Right lobe of liver (tissue), 6 donors: ENCODE measurements at places on chromosomes 5 and 9.

DNA sequence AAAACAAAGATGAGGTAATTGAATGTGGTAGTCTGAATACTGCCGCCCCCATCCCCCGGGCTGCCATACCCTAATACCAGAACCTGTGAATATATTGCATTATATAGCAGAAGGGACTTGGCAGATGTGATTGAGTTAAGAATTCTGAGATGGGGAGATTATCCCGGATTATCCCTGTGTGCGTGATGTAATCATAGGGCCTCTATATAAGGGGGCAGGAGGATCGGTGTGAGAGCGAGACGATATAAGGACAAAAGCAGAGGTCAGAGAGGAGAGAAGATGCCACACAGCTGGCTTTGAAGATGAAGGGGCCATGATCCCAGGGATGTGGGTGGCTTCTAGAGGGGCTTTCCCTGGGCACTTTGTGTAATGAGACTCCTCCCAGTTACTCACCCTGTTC, 101.7 kb upstream of the TLE1 start:
- no peak for DNase-seq

- no peak for DNase-seq
Observed at GRCh38 chr5:124789104-124789605, 42.7 kb upstream of the ZNF608 start.

DNA sequence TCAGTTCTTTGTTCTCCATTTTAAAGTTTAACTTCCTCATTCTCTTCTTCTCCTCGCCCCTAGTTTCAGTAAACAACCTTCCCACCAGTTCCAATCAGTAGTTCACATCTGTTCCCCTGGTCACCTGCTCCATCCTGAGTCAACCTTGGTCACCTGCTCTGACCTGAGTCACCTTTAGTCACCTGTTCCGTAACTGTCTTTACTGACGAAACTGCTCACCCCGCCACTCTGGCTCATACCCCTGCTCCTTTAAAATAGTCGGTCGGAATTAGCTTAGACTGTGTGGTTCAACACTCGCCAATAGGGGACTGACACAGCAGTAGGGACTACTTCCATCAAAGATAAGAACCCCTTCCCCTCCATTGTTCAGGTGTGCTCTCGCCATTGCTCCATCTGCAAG, 76.3 kb upstream of the GPBP1 start:
- no peak for DNase-seq

DNA sequence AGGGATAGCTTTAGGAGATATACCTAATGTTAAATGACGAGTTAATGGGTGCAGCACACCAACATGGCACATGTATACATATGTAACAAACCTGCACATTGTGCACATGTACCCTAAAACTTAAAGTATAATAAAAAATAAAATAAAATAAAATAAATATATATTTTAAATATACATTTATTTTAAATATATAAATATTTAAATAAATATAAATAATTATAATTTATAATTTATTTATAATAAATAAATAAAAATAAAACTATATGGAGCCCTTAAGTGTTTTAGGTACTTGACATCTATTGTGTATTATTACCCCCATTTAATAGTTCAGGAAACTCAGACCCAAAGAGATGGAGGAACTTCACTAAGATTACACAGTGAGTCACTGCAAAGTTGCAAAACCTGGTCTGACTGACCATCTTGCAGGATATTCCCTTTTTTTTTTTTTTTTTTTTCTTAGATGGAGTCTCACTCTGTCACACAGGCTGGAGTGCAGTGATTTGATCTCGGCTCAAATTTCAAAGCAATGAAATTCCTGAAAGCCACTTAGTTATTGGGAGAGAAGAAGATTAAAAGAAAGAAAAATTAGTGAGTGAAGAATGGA, 5.8 kb upstream of the C5orf52 start:
- DNase-seq: no peak

DNA sequence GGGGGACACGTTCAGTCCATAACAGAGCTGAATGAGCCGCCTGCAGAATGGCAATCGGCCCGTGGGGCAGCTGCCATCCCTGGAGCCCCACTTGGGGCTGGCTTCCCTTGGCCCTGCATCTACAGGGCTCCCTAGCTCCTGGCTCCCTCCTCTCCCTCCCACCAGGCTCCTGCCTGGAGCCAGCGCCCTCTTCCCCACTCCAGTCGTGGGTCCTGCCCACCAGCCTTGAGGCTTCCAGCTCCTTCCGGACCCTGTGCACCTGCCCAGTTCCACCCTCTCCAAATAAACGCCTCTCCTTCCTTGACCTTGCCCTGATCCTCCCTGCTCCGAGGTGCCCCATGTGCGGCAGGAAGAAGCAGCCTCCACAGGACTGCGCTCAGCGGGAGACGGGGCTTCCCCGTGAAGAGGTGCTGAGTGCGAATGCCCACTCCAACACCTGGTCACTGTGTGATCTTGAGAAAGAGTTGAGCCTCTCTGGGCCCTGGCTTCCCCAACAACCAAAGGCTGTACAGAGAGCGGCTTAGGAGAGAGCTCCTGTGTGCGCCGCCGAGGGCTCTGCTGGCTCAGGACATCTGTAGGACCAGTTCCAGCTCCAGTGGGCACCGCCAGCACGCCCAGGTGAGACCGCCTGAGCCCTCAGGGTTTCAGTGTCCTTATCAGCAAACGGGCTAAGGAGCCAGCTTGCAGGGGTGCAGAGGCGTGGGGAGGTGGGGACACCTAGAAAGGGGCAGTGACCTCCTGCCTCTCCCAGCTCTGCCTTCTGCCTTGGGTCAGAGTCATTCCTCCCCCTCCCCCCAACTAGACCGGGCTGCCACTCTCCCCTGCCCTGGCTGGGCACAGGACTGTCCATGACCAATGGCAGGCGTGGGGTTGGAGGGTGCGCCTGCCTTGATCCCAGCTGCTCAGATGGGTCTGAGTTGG, 12.1 kb downstream of the C9orf50 start:
- DNase-seq: no peak

GRCh38 chr5:179264783-179265513, 80.3 kb downstream of the ADAMTS2 start:
- peak; percentile 46 for DNase-seq

- no peak for DNase-seq
Observed at GRCh38 chr9:80507611-80508010, 935.8 kb downstream of the TLE4 start.

- DNase-seq: no peak
Observed at GRCh38 chr9:103755441-103755840, 338.7 kb upstream of the SMC2 start.

GRCh38 chr5:83802686-83803085, 82.0 kb upstream of the HAPLN1 start:
- DNase-seq: no peak

DNA sequence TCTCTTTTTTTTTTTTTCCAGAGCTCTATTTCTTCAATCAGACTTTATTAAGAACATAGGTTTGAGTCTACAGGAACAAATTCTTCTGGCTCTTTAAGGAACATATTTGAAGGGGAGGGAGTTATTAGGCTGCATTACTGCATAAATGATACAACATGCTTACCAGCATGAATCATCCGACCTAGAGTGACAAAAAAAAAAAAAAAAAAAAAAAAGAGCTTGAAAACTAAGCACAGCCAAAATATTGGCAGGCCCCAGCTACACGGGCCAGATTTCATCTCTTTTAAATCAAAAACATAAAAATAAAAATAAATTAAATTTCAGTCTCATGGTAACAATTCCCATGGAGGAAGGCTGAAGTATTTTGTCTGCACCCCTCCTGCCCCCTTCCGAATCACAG, 26.3 kb downstream of the MSX2 start:
- DNase-seq: no peak

DNA sequence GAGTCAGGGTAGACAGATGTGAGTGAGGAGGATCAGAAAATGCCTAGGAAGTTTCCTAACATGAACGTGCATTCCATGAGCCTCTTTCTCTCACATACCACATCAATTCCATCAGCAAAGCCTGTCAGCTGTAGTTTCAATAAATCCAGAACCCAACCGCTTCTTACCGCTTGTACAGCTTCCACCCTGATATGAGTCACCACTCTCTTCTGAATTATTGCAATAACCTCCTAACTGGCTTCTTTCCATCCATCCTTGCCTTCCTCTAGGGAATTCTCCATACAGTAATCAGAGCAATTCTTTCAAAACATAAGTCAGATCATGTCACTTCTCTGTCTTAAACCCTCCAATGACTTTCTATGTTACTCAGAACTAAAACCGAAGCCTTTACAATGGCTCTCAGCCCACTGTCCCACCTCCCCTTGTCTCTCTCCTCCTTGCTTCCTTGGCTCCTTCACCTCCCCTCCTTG, 8.1 kb upstream of the RAD23B start:
- no peak for DNase-seq

DNA sequence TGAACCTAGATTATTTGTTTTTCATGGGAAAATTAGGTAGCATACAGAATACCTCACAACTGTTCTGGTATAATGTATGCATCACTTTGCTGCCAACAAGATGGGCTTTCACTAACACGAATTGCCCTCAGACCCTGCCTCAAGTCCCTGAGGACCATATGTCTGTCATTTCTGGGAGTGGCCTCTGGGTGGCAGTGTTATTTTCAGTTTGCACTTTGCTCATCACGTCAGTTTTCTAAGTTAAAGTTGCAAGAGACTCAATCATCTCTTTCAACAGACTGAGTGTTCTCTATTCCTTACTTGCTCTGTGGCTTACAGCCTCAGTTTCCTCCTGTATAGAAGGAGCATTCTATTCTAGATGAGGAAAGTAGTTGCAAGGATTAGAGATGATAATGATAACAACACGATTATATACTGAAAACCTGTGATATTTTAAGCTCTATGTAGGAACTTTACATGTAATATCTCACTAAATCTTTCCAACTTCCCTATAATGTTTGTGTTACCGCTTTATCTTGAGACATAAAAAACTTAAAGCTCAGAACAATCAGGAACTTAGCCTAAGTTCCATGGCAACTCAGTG, 55.7 kb downstream of the TSSK1B start:
- peak; percentile 61 for DNase-seq

GRCh38 chr5:166014256-166014655, 2277.2 kb upstream of the WWC1 start:
- no peak for DNase-seq

DNA sequence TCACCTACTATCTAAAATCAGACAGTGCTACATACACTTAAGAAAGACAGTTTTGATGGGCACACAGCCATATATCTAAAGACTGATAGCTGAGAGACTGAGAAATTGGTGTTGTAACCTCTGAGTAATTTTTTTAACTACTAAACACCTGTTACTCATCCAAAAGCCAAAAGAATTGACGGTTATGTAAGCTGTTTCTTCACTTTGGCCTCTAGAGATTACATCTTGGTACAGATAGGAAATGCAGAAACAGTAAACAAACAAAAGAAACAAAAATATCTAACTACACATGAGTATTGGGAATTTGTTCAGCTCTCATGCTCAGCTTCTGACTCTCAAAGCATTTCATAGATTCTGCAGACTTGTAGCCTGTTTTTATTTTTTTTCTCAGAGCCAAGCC, 152.1 kb upstream of the GAS1 start:
- no peak for DNase-seq

- no peak for DNase-seq
Observed at GRCh38 chr5:37847978-37848425, 8.2 kb upstream of the GDNF start.

DNA sequence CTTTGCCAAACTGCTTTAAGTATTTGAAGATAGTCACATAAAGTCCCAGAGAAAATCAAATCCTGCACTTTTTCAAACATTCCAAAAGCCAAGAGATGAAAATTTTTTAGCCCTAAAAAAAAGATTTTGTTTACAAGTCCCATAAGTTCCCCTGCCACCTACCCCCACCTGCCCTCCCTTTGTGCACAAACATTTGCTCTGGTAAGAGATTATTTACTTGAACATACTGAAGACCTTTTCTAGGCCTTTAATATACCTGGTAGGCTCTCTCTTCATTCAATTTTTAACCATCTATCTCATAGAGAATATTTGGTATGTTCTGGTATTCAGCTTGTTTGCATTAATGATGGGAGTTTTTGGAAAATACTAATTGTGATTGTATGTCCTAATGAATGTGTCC, 50.3 kb downstream of the MEGF9 start:
- DNase-seq: no peak

DNA sequence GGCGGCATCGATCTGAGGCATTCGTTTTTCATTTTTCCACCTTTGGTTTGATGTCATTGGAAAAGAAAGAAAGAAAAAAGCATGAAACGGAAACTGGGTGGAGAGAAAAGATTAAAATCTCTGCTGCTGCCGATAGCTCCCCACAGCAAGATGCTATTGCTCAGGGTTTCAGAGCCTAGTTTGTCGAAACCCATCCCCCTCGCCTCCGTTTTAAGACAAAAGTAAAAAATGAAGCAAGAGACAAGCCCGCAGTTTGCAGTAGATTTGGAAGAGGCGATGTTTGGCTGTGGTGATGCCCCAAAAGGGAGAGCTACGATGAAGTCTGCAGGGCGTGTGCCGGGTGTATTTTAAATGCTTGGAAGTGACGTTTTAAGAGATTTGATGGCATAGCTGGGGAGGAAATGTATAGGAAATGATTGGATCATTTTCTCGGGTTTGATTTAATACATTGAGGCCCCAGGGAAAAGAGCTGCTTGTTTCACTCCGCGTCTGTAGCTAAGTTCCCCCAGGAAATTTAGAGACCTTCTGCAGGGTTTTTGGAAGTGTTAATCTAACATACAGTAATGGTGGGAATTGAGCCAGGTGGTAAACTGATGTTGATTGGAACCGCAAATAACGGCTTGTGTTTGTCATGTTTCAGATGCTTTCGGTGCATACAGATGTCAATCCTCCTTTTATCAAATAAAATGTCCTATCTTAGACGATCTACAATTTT, 909 bp downstream of the NDFIP1 start:
- no peak for DNase-seq

DNA sequence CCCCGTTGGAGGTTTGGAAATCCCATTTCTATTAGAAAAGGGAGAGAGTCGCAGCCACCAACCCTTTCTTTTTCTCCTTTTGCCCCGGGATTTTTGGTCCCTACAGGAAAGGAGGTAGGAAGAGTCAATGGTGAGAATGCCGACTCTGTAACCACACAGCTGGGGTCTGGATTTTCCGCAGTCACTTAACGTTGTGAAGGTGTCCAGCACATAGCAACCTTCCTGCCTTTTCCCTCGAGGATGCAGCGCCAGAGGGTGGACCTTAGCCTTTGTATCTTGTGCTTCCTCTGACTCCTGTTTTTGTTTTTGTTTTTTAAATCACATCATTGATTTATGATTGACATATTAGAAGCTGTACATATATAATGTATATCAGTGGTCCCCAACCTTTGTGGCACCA, 41.4 kb downstream of the TLR4 start:
- no peak for DNase-seq

GRCh38 chr5:107422494-107422893, 248.2 kb downstream of the EFNA5 start:
- no peak for DNase-seq

DNA sequence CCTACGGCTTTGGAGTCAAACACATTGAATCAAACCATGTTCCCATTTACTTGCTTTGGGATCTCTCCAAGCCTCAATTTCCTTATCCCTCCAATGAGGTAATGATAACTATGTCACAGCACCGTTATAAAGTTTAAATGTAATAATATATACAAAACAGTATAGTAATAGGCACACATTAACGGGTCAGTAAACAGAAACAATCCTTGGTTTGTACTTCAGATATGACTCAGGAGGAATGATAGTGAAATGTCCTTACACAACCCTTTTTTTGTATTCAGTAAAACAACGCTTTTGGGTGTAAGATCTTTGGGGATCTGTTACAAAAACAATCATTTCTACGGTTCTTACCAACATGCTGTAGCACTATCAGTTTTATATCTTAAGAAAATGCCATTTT, 178.5 kb upstream of the GNA14 start:
- no peak for DNase-seq
